K562 (cell line): ENCODE measurements at places on chromosomes 2 and 18.

- DNase-seq: no peak
- H3K27ac ChIP-seq: no peak overlapping the region
- H3K27me3 ChIP-seq: no peaks in the 10 kb centered on the region
- H3K4me1 ChIP-seq: no peaks in the 10 kb centered on the region
- no peak overlapping the region for H3K4me3 ChIP-seq
Measured at GRCh38 chr2:234686088-234686890, 189.4 kb upstream of the ARL4C start.

DNA sequence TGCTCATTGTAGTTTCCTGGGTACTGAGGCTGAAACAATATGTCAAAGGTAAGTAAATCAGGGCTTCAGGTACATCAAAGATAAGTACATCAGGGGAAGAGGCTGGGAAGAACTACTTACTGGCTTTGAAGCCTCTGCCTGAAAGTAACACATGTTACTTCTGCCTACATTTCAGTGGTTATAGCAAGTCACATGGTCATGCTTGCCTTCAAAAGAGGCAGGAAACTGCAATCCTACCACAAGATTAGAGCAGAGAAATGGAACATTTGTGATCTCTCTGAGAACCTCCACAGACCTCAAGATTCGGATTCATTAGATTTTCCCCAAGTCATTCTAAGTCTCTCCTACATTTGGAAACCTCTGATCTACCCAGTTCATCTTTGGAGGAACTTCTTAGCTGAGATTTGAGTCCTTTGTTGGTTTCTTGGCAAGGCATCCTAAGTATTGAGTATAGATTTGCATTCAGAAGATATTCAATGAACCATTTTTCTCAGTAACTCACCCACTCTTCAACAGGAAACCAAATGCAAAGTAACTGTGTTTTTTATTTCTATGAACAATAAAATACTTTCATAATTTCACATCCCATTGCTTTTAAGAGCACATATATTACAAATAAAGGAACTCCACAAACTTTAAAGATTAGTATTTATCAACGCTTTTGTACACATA lies 48.5 kb upstream of the CCDC195 start:
- no peak overlapping the region for H3K27ac ChIP-seq
- H3K36me3 ChIP-seq: no peaks in the 10 kb centered on the region
- H3K27me3 ChIP-seq: no peaks in the 10 kb centered on the region
- H3K4me1 ChIP-seq: no peaks in the 10 kb centered on the region
- no peak overlapping the region for H3K4me3 ChIP-seq
- no peak for DNase-seq

GRCh38 chr2:100744589-100744988 lies 75.3 kb upstream of the NPAS2 start:
- H3K27ac ChIP-seq: no peak overlapping the region
- H3K4me3 ChIP-seq: no peak overlapping the region
- DNase-seq: no peak
- H3K4me1 ChIP-seq: no peaks in the 10 kb centered on the region

GRCh38 chr18:35409911-35410310 lies 32.8 kb upstream of the ZNF396 start:
- no peaks in the 10 kb centered on the region; the same call in 1 of the 3 replicates for H3K27me3 ChIP-seq
- H3K4me3 ChIP-seq: no peak overlapping the region
- DNase-seq: peak; percentile 52
- no peaks in the 10 kb centered on the region for H3K36me3 ChIP-seq

- no peak overlapping the region for H3K4me3 ChIP-seq
- H3K36me3 ChIP-seq: no peaks in the 10 kb centered on the region
- DNase-seq: no peak
- no peaks in the 10 kb centered on the region for H3K4me1 ChIP-seq
- H3K27ac ChIP-seq: no peak overlapping the region
Measured at GRCh38 chr2:7468955-7469354, 551.7 kb downstream of the RNF144A start.

- DNase-seq: no peak
- H3K36me3 ChIP-seq: peaks cover 14% of the 10 kb centered on the region; the same call in 1 of the 3 replicates
- no peak overlapping the region for H3K4me3 ChIP-seq
- no peak overlapping the region for H3K27ac ChIP-seq
- no peaks in the 10 kb centered on the region for H3K4me1 ChIP-seq
Measured at GRCh38 chr2:88563129-88563528, 64.1 kb downstream of the EIF2AK3 start.

- H3K4me3 ChIP-seq: no peak overlapping the region
- no peak for DNase-seq
- no peaks in the 10 kb centered on the region for H3K4me1 ChIP-seq
- no peaks in the 10 kb centered on the region for H3K36me3 ChIP-seq
- H3K27me3 ChIP-seq: no peaks in the 10 kb centered on the region
- no peak overlapping the region for H3K27ac ChIP-seq
Measured at GRCh38 chr2:7612969-7613368, 695.8 kb downstream of the RNF144A start.

- no peak overlapping the region for H3K27ac ChIP-seq
- DNase-seq: no peak
- no peak overlapping the region for H3K4me3 ChIP-seq
- no peaks in the 10 kb centered on the region for H3K4me1 ChIP-seq
- H3K36me3 ChIP-seq: no peaks in the 10 kb centered on the region
- no peaks in the 10 kb centered on the region for H3K27me3 ChIP-seq
Measured at GRCh38 chr2:240278661-240279060, 138.2 kb upstream of the OTOS start.
